CD8-positive, alpha-beta memory T cell (primary cell): ENCODE measurements at places on chromosomes 3 and 15.

GRCh38 chr3:97481416-97481815 lies 283.1 kb upstream of the ARL6 start:
- DNase-seq = no peak

- DNase-seq = no peak
Measured at GRCh38 chr3:41247055-41248004, 48.0 kb downstream of the CTNNB1 start.

DNA sequence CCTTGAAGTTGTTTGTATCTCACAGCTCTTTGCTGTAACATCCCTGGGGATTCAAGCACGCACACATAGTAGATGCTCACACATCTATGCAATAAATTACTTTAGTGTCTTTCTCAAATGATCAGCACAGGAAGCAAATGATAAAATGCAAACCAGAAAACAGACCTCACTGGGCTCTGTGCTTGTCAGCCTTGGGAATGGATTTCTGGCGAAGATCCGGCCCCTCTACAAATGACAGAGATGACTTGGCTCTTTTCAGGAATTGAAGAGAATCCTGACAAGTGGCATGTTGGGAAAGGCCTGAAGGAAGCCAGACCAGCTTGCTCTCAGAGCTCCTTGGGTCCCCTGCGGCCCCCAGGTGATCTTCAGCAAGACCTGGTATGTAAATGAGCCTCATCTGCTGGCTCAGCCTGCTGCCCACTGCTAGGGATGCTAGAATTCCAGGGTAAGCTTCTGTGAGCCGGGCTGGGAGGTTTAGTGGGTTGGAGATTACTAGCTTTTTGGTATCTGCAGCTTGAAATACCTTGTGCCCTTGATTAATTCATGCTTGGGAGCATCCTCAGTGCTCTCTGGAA lies 54.1 kb downstream of the LPP start:
- no peak for DNase-seq

GRCh38 chr3:128178782-128179483 lies 25.7 kb downstream of the EEFSEC start:
- DNase-seq = no peak

GRCh38 chr3:32996048-32996754 lies 44.8 kb downstream of the CCR4 start:
- no peak for DNase-seq
